Stimulated activated CD4-positive, alpha-beta T cell treated with anti-CD3 and anti-CD28 coated beads, Interleukin-4, amount 100 ng/mL, for 4 hours (primary cell): ENCODE measurements at places on chromosomes 7 and 10.

GRCh38 chr10:35540296-35541164 lies 64.6 kb upstream of the GJD4 start:
- DNase-seq: no peak

GRCh38 chr7:30434140-30434799 lies 44.3 kb downstream of the NOD1 start:
- DNase-seq: no peak

- no peak for DNase-seq
These were observed 10.9 kb upstream of the CDK6 start for GRCh38 chr7:92847305-92847704.

- DNase-seq: no peak
These were observed 67.4 kb downstream of the PLXNA4 start for GRCh38 chr7:132508724-132509353.

- no peak for DNase-seq
These were observed 1.8 kb downstream of the IGFBP3 start for GRCh38 chr7:45919231-45919784.

DNA sequence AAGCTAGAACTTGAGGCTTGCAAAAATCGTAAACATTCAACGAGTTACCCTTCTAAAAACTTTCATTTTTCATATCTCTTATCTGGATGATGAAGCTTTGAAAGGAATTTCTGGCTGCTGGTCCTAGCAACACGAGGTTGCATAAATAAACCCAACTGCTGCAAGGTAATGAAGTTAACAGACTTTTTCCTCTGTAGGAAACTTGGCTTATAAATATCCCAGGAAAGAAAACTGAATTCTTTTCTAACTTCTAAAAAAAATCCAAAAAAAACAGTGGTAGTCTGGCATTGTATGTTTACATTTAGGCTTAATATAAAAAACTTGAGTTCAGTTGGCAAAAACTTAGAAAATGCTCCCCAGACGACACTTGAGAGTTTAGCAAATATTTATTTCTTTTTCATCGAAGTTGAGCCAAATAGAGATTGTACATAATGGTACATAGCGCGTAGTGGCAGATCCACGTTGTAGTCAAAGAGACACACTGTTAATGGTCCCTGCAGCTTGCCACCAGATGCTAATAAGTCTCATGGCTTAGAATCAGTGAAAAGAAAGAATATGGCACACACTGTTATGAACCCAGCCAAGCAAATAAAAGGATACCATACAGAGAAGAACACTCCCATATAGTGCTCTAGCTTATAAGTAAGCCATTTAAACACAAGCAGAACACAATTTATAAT lies 200.3 kb upstream of the PCLO start:
- no peak for DNase-seq

GRCh38 chr7:116224492-116225098 lies 14.3 kb downstream of the TES start:
- no peak for DNase-seq

- no peak for DNase-seq
These were observed 112.9 kb upstream of the CAV2 start for GRCh38 chr7:116386674-116387073.

- no peak for DNase-seq
These were observed 263.3 kb downstream of the TNS3 start for GRCh38 chr7:47318395-47319182.
